ENCODE measurements at places on chromosomes 3 and 15. TPM values are rescaled to one million over a fixed set of nuclear protein-coding genes. Genes with fewer than 3 reads are reported as not detected.

SLC24A1 gene
- total RNA-seq = 6.6 TPM

NUSAP1 gene
- total RNA-seq = 135 TPM

TERC gene
- 14.0 TPM for total RNA-seq

ERICH6 gene
- not detected for total RNA-seq

GRCh38 chr3:101631098-101631796, 45.7 kb downstream of the ZBTB11 start:
- DNase-seq = no peak

DNA sequence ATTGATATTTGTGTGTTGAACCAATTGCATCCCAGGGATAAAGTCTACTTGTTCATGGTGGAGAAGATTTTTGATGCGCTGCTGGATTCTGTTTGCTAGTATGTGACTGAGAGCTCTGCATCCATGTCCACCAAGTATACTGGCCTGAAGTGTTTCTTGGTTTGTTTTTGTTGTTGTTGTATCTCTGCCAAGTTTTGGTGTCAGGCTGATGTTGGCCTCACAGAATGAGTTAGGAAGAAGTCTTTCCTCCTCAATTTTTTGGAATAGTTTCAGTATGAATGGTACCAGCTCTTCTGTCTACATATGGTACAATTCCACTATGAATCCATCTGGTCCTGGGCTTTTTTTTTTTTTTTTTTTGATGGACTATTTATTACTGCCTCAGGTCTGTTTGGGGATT, 50.9 kb upstream of the OSTN start:
- DNase-seq = no peak

- no peak for DNase-seq
These were observed 134.6 kb downstream of the ATP8B4 start for GRCh38 chr15:49984436-49984835.

DNA sequence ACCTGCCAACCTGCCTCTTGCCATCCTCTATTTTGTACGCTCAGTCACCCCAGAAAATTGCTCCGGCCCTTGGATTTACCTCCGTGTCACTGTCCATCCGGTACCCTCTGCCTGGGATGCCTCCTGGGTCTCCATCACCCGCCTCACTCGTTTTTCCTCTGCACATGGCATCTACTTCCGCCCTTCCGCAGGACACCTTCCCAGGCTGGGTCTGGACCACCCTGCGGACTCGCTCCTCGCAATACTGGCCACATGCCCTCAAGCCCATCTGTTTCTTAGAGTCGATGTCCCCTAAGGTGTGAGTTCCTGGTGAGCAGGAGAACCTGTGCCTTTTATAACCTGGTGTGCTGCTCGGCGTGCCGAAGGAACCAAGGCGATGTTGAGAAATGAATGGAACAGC, 58.5 kb downstream of the APBA2 start:
- DNase-seq = no peak

- DNase-seq = peak; percentile 67
These were observed 5.7 kb downstream of the PTH1R start for GRCh38 chr3:46883054-46883829.

DNA sequence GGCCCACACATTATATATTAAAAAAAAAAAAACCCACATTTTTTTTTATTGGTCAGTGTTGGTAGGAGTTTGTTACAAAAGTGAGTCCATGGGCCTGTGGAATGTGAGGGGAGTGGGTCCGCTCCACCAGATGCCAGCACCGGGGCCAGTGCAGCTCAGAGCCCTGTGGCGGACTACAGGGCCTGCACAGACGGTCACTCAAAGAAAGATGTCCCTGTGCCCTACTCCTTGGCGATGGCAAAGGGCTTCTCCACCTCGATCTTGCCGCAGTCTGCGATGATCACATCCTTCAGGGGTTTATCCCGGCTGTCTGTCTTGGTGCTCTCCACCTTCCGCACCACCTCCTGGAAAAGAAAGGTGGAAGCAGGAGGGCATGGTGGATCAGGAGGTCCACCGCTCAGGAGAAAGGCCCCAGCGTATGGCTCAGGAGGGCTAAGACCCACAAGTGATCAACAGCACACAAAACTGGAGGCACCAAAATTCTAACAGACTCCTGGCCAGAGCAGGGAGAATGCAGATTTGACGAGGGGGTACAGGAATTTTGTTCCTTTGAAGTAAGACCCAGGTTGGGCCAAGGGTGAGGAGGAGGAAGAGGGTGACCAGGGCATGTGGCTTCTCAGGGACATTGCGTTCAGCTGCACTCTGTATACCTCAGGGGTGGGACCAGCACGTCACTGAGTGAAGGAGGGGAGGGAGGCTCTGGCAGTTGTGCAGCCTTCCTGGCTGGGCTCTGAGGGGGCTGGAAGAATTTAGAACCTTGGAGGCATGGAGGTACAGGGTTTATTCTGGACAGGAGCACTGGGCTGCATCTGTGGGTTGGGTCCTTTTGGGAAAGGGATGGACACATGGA, 4.5 kb downstream of the SNX22 start:
- DNase-seq = no peak

- no peak for DNase-seq
These were observed 26.4 kb upstream of the MYZAP start for GRCh38 chr15:57565311-57565710.
